ENCODE measurements at places on chromosomes 6 and 20.

DNA sequence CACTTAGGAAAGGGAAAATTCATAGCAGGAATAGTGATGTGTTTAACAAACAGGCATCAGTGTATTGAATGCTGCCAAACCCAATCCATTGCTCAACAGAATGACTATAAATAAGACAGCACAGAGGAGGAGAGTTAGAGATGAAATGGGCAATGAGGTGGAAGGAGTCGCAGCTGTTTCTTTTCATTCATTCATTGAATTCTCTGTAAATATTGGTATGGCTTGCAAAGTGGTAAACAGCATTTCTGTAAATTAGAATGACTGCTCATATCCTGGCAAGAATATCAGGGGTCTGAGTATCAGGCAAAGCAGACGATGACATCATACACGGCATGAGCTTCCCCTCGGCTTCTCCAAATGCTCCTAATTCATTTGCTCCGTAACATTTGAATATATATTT lies 703.6 kb upstream of the SLC35B3 start:
- DNase-seq: no peak

GRCh38 chr20:33005132-33005566 lies 916 bp upstream of the SUN5 start:
- DNase-seq: no peak

- DNase-seq: no peak
Observed at GRCh38 chr20:10336959-10337729, 96.9 kb downstream of the MKKS start.

GRCh38 chr6:167543602-167544497 lies 219.0 kb downstream of the TTLL2 start:
- DNase-seq: no peak

DNA sequence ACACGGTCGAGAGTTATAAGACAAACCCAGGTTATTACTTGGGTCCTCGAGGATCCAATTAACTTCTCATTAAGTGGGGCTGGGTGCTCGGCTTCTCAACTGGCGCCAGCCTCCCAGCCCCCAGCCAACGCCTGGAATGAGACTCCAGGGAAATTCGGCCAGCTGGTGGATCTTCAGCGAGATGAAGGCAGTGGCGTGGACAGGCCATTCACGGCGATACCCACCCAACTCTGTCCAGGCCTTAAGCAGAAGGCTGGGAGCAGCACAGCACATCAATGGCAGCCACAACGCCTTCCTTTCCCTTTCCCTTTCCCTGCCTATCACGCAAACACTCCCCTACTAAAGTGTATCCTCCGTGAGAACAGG lies 868 bp downstream of the METTL24 start:
- DNase-seq: no peak

DNA sequence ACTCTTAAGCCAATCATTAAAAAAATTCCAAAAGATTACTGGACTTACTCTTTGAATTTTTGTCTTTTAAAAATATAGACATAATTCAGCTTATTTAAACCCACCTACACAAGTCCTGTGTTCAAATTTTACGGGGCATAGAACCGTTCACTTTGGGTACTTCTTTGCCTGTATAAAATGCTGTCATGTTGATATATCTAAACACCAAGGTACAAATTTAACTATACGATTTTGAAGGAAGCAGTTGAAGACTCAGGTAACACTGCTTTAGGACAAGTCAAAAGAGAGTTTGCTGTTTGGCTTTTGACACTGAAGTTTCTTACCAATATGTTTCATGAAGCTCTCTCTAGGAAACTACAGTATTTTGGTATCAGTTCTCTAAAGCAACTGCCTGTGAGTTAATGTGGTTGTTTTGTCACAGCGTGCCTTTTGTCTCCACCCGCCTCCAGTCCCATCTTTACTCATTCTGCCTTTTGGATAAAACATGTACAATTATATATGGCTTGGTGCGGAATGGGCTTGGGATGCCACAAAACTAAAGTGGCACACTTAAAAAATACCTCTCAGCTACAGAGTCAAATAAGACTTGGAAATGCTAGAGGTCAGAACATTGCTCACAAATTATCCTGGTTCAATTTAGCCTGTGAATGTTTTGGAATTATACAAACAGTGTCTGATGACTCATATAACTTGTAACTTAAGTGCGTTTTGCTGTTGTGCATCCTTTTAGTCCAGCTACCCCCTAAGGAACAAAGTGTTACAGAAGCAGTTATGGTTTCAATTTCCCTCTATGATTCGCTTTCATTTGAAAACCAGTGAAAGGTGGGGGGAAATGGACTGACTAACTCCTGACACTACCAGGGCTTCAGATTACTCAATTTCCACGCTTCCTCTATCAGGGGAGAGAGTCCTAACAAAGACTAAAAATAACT lies 38.7 kb downstream of the RGS17 start:
- DNase-seq: no peak

- DNase-seq: no peak
Observed at GRCh38 chr6:106997392-106998158, 23.0 kb upstream of the CD24 start.

- DNase-seq: no peak
Observed at GRCh38 chr6:133591275-133591674, 297.6 kb upstream of the TCF21 start.

DNA sequence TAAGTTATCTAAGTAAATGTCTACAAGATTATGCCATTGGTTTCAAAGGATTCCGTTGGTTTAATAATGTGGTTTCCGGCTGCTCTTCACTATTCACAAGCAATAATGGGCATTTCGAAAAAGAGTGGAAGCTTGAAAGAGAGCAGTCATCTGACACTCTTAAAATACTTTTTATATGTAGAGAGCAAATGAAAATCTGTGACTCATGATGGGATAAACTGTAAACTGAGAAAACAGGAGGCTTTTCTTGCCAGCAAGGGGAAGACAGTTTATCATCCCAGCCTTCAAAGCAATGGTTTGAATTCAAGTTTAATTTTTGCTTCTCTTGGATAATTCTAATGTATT lies 145.7 kb downstream of the KHDC1L start:
- DNase-seq: no peak

DNA sequence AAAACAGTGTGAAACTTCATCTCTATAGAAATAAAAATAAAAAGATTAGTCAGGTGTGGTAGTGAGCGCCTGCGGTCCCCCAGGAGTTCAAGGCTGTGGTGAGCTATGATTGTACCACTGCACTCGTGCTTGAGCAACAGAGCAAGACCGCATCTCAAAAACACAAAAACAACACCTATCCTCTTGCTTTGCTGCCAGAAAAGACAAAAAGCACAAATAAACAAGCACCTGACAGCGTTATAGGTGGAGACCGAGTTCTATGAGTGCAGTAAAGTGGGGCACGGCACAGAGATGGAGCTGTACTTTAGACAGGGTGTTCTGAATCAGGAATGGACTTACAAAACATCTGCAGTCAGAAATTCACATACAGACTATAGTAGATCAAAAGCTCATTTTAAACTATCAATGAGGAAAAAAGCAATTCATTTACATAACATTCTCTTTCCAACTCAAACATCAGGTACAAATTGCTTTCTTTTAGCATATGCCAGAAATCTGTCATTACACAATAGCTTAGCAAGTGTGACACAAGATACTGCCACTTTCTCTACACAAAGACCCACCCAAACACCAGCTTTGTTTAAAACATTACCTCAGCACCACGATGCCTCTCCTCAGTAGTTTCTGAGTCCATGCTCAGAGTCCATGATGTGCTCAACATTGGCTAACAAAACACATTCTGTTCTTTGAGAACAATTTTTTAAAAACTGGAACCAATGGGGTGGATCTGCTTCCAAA lies 10.1 kb downstream of the EZR start:
- DNase-seq: no peak

- DNase-seq: no peak
Observed at GRCh38 chr6:118735320-118735719, 83.9 kb upstream of the CEP85L start.

GRCh38 chr6:158507174-158507573 lies 52.7 kb upstream of the TMEM181 start:
- no peak for DNase-seq

- DNase-seq: peak; percentile 31
Observed at GRCh38 chr6:125363039-125363823, 61.5 kb upstream of the HDDC2 start.

GRCh38 chr6:37858363-37858762 lies 38.8 kb downstream of the ZFAND3 start:
- DNase-seq: no peak

DNA sequence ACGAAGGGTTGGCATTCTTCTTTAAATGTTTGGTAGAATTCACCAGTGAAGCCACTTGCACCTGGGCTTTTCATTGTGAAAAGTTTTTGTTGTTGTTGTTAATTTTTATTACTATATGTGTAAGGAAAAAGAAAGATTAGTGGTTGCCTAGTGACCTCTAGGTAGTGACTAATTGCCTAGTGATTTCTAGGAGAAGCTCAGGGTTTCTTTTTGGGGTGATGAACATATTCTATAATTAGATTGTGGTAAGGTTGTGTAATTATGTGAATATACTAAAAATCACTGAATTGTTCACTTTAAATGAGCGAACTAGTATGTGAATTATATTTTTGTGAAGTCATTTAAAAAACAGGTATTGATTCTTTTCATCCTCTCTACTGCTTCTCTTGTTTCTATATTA lies 123.8 kb upstream of the TMEM170B start:
- no peak for DNase-seq

DNA sequence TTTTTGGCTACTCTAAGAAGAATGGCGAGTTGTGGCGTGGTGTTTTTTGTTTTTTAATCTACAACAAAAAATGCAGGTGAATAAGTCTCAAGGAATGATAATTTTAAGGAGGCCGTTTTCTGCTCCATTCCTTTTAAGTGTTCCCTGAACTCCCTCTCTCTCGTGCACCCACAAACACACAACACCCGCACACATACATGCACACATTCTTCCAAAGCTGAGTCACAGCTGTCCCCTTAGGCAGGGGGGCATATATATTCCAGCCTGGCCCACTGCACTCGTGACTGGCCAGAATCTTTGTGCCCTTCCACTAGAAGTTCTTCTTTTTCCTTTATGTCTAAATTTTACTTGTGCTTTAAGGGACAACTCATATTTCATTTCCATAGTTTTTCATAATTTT lies 405.7 kb downstream of the LMBRD1 start:
- DNase-seq: no peak

GRCh38 chr6:118372413-118372812 lies 175.7 kb upstream of the PLN start:
- DNase-seq: no peak

DNA sequence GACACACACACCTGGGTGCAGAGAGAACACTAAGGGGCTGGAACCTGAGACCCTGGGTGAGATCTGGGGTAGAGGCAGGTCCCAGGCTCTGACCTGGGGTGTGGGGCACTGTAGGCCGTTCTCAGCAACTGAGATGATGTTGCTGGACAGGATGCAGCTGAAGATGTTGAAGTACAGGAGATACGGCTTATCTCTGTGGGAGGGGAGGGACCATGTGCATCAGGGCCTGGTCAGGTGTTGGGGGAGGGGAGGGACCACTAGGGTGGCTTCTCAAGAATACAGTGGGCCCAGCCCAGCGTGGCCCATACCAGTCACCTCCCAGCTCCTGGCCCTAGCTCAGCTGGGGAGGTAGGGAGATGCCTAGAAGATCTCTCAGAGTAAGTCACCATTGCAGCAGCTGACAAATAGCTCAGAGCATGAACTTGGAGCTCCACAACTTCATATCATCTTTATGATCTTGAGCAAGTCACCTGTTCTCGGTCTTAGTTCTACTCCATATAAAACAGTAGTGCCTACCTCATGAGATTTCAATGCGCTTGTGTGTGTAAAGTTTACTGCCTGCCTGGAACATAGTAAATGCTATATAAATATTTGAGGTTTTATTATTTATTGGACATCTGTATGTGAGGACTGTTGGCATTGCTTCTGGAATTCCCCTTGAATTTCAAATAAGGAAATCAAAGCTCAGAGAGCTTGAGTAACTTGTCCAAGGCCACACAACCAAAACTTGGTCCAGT lies 3.8 kb downstream of the SLC44A4 start:
- DNase-seq: no peak

- no peak for DNase-seq
Observed at GRCh38 chr6:138518054-138518453, 18.8 kb upstream of the NHSL1 start.

DNA sequence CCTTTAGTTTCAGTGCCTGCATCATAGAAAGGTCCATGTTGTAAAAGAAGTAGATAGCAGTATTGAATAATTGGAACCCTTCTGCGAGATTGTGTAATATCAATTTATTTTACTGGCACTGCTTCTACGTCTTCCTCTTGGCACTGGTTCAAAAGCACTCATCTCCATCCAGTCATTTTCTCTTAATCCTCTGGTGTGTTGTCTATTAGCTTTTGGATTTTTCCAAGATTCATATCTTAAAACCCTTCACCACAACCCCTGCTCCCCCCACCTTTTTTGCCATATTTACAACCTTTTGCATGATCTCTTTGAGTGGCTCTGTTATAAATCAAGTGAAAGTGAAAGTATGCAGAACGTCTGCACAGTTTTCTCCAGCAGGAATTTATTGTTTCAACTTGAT lies 76.6 kb upstream of the HSF2 start:
- no peak for DNase-seq

- DNase-seq: no peak
Observed at GRCh38 chr6:12516070-12516469, 200.5 kb upstream of the PHACTR1 start.

DNA sequence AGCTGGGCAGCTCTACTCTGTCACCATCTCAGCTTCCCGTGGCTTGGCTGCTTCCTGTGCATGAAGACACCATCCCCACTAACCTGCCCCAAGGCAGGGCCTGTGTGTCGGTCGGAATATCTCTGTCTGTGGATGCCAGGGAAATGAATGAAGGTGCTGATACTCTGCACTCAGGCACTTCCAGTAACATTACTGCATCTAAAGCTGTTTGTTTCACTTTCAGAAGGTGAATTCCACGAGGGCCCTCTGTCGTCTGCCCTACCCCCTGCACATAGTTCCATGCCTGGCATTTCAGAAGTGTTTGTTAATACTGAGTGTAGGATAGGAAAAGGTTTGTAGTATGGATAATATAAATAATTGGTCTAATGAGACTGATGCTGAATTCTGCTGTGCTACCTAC lies 114.7 kb upstream of the GMDS start:
- DNase-seq: no peak

GRCh38 chr6:107314531-107314939 lies 144.8 kb downstream of the PDSS2 start:
- no peak for DNase-seq

- no peak for DNase-seq
Observed at GRCh38 chr6:26388014-26388413, 5.1 kb downstream of the BTN2A2 start.

DNA sequence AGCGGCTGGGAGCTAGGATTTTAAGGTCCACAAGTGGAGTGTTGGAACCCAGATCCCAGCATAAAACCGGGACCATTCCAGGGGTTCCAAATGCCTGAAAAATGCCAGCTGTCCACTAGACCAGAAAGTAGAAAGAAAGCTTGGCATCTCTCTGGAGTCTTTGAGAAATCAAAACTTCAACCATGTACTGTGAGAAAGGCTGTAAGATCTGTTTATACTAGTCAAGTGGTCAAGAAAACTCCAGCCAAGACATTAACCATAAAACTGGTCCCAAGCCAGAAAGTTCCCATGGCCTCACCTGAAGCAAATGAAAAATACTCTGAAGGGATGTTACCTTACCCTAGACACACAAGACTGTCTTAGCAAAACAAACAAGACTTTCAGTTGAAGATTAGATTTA lies 112.6 kb downstream of the DCDC2 start:
- no peak for DNase-seq

GRCh38 chr20:22584522-22584921 lies at the start of gene FOXA2:
Gene FOXA2 (minus strand): TSS chr20:22584572. CDS start chr20:22584278, 294 bp downstream.
- DNase-seq: no peak

GRCh38 chr20:32544893-32545840 lies 40.0 kb downstream of the NOL4L start:
- DNase-seq: no peak

- no peak for DNase-seq
Observed at GRCh38 chr6:53931086-53931485, 136.3 kb downstream of the LRRC1 start.
